ENCODE measurements at places on chromosomes 3 and 15.

GRCh38 chr3:33146791-33147445, 33.1 kb downstream of the CRTAP start:
- DNase-seq: no peak

DNA sequence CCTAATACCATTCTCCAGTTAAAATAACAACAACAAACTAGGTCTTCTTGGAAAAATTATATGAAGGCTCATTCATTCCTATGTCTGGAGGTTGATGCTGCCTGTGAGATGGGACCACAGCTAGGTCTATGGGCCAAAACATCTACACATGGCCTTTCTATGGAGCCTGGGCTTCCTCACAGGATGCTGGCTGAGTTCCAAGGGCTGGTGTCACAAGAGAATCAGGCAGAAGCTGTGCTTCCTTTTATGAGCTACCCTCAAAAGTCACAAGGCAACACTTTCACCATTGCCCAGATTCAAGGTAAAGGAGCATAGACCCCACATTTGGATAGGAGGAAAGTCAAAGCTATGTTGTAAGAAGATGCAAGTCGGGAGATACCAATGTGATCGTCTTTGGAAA, 4.6 kb upstream of the RTP2 start:
- no peak for DNase-seq

- peak; percentile 28 for DNase-seq
These were observed 6.8 kb upstream of the MOBP start for GRCh38 chr3:39460677-39461076.

DNA sequence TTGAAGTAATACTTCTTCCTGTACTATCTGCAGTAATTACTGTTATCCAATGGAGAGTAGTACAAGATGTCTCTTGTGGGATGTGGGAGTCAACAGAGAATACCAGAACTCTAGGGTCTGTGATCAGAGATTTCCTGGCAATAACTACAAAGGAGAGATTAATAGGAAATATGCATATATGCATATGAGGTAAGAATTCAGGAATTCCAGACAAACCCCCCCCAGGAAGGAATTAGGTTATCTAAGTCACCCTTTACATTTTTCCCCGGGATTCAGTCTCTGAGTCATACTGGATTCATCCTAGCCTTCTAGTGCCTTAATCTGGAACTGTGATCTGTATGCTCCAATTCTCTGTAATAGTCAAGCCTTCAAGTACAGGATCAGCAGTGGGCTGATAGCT, 49.4 kb downstream of the GTF2E1 start:
- DNase-seq: no peak

GRCh38 chr3:151459358-151459757, 1.5 kb downstream of the IGSF10 start:
- DNase-seq: no peak

Data from substantia nigra (tissue), 51 donors.